Activated CD8-positive, alpha-beta memory T cell treated with anti-CD3 and anti-CD28 coated beads for 1 hour (primary cell): ENCODE measurements at places on chromosomes 4 and X.

DNA sequence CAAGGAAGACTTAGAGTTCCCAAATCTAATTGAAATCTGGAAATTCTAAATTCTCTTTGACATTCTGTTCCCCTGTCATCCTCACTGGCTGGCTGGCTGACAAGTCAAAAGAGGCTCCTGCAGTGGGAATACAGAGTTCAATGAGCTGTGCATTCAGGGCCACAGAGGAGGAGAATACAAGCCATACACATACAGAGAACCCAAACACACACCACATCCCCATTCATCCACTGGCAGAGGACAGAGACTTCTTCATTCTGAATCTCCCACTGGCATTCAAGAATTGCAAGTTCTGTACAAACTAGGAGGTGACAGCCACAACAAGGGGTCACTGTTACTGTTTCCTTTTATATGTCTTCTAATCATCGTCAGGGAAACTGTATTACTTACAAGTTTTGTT lies 49.7 kb downstream of the SAT1 start:
- DNase-seq, result no peak

DNA sequence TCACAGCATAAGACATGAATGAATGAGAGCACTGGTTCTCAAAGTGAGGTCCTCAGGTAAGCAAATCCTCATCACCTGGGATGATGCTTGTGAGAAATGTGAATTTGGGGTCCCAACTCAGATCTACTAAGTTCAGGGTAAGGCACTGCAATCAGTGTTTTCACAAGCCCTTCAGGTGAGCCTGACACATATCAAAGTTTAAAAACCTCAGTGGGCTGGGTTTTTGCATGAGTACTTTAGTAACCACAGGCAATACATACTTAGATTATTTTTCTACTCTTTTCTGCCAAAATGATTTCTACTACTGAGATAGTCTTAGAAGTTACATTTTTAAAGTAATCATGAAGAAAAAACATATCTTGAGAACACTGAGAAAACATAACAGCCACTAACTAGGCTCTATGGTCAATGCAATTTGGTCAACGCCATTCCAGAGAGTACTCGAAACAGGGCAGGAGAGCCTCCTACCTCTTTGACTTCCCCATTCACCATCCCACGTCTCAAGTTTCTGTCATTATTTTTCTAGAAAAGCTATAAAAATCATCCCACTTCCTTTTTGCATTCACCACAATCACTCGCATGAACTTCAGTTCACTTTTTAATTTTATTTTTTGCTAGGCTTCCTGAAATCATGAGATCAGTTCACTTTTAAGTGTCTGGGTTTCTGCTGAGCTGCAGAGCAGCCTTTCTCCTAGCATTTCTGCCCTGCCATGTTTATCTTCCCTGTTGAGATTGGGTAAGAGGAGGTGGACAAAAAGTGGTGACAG lies 73.8 kb downstream of the MFAP3L start:
- no peak for DNase-seq

DNA sequence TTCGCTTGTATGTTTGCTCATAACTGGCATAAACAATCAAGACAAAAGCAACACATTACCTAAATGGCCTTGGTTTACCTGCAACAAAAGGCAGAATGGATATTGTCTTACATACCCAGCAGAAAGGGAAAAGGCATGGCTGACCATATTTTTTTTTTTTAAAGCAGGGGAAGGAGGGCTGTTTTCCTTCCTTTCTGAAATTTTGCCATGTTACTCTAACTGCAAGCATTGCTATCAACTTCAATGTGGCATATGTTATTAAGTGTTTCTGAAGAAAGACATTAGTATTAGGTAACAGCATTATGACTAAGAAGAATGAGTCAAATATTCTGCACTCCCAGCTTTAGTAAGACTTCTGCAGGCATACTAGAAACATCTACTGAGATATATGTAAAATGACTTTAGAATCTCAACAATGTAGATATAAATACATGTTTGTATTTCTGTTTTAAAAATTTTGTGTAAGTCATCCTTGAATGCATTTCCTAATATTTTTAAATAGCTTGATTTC lies 512.6 kb upstream of the FAM241A start:
- no peak for DNase-seq

- no peak for DNase-seq
These were observed 58.1 kb downstream of the FAM114A1 start for GRCh38 chr4:38925492-38926413.

DNA sequence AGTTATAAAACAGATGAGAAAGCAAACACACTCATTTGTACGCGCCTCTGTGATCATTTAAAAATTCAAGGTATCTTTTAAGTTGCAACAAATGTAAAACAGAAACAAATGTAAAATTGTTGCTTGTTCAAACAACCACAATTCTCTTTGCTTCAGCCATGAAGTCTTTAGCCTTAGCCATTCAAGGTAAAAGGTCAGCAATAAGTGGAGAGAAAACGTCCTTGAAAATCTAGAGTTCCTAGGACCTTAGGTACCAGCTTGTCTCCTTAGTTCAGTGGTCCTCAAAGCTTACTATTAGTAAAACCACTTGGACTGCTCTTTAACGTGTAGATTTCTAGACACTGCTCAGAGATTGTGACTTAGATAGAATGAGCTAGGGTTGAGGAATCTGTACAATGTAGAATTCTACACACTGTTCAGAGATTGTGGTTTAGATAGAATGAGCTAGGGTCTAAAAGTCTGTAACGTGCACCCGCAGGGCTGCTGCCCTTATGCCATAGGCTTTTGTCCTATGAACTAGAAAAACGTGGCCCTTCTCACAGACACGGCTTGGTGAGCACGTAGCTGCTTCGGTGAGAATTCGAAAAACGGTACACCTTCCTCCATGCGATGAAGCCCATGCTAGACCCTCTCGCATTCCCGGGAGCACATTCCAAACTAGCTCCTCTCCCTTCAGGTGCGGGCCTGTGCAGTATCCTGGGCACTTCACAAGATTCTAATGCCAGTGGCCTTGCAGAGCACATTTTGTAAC lies 1.7 kb downstream of the PLAC8 start:
- no peak for DNase-seq

DNA sequence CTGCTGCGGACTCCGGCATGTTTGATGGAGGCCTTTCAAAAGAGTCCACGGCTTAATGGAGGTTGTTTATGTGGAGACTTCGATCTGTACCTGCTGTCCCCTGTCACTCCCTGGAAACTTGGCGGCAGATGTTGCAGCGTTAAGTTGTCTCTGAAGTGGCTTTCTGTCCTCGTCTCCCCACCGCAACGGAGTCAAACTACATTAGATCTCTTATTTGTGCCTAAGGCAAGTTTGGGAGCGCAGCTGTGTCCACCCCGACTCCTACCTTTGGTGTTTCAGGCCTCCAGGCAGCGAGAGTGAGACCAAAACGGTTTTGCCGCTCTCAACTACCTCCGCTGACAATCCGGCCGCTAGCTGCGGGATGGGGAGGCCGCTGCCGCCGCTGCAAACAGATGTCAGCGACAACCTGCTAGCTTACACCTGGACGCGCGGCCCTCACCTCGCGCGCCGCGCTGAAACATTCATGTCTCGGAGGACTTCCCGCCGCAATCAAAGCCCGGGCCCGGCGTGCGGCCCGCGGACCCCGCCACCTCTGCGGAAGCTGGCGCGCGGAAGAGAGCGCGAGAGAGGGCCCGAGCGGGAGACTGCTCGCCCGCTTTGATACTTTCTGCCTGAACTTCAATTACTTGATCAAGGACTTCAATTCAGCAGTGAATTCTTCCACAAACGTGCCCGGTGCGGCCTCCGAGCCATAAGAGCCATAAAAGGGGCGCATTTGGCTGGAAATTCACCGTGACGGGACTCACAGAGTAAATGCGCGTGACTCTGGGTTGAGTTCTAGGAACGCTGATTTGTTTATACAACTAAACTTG lies 108.4 kb downstream of the ANTXR2 start:
- no peak for DNase-seq

GRCh38 chrX:154802947-154803346 lies 2.3 kb downstream of the MPP1 start:
- DNase-seq, result no peak

DNA sequence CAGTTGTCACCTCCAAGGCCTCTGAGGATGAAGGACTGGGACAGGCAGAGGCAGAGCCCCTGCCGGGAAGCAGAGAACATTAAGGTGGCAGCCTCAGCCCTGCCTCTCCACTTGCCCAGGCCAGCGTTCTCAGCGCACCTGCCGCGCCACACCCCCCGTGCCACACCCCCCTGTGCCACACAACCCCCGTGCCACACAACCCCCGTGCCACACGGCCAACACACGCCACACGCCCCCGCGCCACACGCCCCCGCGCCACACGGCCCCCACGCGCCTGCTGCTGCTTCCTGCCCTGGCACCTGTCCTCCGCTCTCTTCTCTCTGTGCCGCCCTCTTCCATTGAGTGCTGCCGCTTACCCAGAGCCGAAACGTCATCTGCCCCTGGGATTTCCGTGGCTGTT lies 58.0 kb upstream of the ZFP42 start:
- DNase-seq, result no peak

GRCh38 chrX:13147733-13148132 lies 103.3 kb upstream of the FAM9C start:
- DNase-seq, result no peak

GRCh38 chrX:81202456-81202819 lies 536 bp downstream of the SH3BGRL start:
- DNase-seq, result no peak

GRCh38 chr4:38889143-38889542 lies 21.5 kb downstream of the FAM114A1 start:
- no peak for DNase-seq

GRCh38 chr4:95158626-95159025 lies 390.1 kb downstream of the UNC5C start:
- no peak for DNase-seq
